Stimulated activated CD8-positive, alpha-beta memory T cell treated with anti-CD3 and anti-CD28 coated beads, Interleukin-7, amount 100 ng/mL, for 1 hour (primary cell): ENCODE measurements at places on chromosomes 3 and 15.

GRCh38 chr3:82038556-82038955, 277.1 kb upstream of the GBE1 start:
- DNase-seq, result no peak

DNA sequence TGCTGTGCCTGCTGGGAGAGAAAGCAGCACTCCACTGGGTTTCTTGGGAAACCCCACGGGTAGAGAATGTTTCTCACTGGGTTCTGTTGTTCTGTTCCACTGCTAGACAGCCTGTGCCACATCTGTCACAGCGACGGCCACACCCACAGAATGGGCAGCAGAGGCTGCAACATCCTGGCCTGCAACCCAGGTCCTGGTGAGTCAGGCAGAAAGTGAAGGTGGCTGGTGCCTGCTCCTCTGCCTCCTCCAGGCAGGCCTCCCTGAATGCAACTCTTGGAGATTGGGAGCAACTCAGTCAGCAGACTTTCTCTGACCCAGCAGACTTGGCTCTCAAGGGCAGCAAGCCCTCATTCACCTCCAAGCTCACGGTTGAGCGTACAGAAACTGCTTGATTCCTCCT, 13.0 kb downstream of the C3orf18 start:
- no peak for DNase-seq

GRCh38 chr3:64251019-64251418, 25.8 kb upstream of the PRICKLE2 start:
- no peak for DNase-seq

DNA sequence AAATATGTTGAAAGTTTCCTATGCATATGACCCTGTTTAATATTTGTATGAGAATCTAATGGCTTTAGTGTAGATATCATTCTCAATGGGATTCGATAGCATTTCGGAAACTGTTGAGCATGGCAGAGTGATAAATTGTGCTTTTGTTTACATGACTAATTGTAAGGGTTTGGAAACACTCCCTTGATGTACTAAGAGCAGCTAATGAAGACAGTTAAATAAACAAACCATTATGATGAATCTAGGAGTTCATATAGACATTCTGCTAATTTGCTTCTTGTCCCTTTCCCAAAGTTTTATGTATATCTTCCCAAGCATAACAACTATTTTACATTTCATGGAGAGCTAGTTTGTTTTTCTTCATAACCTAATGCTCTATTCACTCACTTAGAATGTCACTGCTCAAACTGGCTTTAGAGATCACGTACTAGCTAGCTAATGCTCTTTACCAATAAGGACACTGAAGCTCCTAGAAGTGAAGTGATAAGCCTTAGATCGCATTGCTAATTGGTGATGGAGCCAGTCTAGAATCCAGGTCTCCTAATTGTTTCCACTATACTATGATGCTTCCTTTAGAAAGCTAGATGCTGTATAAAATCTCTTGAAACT, 140.8 kb downstream of the TP63 start:
- no peak for DNase-seq

- no peak for DNase-seq
Observed at GRCh38 chr3:44120721-44121582, 120.7 kb upstream of the TOPAZ1 start.

DNA sequence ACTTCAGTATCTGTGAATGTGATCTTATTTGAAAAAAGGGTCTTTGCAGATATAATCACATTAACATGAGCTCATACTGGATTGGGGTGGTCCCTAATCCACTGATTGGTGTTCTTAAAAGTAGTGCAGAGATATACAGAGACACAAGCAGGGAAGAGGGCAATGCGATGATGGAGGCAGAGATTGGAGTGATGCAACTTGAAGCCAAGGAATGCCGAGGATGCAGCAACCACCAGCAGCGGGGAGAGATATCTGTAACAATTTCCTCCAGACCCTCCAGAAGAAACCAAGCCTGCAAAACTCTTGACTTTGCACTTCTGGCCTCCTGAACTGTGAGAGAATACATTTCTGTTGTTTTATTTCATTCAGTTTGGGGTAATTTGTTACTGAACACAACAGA, 171.0 kb upstream of the MBNL1 start:
- DNase-seq, result no peak

DNA sequence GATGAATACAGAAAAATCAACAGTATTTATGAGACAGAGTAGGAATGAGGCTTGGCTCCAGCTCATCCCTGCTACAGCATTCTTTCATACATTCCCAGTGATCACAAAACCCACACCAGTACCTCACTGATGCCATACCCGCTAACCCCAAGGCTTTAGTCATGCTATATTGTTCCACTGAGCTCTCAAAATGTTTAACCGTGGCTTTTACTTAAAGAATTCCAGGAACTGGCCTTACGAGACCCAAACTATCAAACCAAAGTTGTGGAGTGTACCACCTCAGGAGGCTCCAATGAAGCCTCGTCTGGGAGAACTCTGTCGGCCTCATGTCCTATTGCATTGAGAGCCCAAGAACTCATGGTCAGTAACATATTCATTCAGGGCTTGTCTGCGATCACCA, 278.9 kb downstream of the ULK4 start:
- DNase-seq, result no peak

DNA sequence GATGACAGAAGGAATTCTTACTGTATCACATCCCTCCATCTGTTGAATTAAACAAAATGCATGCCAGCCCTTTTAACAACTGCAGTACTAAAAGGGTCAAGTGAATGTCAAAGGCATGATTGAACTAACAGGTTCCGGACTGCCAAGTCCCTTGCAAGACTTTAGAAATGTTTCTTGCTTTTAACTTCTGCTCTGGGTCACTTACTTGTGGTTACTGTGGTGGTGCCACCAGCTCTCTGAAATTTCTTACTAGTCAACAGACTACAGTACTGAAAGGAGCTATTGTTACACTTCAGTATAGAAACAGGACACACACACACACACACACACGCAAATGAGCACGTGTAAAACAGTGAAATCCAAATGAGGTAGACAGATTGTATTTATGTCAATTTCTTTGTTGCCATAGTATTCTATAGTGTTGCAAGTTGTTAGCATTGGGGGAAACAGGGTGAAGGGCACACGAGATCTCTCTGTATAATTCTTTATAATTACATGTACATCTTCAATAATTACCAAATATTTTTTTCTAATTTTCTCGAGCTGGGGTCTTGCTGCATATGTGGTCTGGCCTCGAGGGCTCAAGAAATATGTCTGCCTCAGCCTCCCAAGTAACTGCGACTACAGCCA, 79.9 kb upstream of the SLC25A26 start:
- no peak for DNase-seq

GRCh38 chr15:48966595-48967301, 3.0 kb upstream of the SHC4 start:
- no peak for DNase-seq

- no peak for DNase-seq
Observed at GRCh38 chr3:29279806-29280205, 1.1 kb upstream of the RBMS3 start.
